Suppressor macrophage (primary cell): ENCODE measurements at places on chromosomes 7 and 10.

- no peak for DNase-seq
Measured at GRCh38 chr7:7808156-7808555, 89.7 kb upstream of the RPA3 start.

DNA sequence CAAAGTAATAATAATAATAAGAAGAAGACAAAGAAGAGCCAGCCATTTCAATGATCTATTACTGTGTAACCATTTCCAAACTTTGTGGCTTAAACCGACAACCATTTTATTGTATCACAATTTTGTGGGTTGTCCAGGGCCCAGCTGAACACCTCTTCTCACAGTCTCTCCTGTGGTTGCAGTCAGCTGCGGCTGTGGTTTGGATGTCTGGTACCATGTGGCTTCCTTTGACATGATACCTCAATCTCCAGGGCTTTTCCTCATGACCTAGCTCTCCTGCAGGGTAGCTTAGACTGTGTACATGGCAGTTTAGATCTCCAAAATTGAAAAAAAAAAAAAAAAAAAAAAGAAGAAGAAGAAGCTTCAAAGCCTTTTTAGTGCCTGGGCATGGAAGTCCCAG is 72.6 kb upstream of the NFKB2 start:
- no peak for DNase-seq

DNA sequence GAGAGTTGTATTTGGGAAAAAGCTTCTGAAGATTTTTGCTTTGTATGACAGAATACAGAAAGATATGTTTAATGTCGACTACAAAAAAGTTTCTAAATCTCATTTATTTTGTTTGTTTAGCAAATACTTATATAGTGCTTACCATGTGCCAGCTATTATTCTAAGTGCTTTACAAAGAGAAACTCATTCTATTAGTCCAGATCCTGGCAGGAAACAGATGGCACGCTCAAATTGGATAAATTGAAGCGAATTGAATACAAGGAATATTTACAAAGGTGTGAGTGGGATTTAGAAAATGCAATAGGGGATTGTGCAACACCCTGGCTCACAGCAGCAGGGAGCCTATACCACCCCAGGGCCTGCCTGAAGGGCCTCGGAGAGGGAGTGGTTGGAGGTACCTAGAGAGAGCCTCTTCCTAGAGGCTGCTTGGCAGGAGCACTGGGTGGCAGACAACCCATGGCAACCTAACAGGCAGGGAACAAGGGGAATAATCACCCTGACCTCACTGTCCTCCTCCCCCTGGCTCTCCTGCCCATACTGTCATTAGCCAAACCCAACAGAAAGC is 27.6 kb upstream of the FAM204A start:
- no peak for DNase-seq

GRCh38 chr7:111029574-111030251 is 61.2 kb upstream of the LRRN3 start:
- DNase-seq = peak; percentile 85

DNA sequence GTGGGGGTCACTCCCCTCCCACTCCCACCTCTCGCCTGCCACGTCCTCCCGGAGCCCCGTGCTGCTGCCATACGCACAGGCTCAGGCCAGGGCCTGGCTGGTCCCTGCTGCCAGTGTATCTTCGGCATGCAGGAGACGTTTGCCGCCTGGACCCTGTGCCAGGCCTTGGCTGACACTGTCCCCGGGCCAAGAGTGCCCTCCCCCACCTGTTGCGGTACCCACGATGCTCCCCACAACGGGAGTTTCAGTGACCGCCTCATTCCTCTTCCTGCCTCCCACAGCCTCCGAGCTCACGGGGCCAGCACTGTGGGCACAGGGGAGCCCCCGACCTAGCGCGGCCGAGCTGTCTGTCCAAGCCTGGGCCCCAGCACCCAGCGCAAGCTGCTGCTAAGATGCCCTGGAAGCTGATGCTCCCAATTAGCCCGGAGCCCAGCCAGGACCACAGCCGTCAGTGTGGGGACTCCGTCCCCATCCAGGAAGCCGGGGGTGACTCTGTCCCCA is 7.4 kb downstream of the TTYH3 start:
- DNase-seq = peak; percentile 42

DNA sequence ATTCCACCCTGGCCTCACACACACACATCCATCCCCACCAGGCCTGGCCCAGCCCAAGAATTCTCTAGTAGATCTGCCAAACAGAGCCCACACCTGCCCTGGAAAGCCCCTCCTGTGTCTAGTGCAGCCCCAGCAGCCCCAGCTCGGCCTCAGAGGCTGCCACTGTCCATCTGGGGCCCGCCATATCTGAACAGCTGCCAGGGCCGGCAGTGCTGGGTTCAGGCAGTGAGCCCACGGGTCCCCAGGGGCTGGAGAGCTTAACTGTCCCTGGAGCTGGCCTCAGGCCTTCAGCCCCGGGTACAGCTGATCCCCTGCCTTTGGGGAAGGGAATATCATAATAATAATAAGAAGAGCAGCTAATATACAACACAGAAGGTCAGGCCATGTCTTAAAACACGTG is 574 bp downstream of the MYL10 start:
- no peak for DNase-seq

DNA sequence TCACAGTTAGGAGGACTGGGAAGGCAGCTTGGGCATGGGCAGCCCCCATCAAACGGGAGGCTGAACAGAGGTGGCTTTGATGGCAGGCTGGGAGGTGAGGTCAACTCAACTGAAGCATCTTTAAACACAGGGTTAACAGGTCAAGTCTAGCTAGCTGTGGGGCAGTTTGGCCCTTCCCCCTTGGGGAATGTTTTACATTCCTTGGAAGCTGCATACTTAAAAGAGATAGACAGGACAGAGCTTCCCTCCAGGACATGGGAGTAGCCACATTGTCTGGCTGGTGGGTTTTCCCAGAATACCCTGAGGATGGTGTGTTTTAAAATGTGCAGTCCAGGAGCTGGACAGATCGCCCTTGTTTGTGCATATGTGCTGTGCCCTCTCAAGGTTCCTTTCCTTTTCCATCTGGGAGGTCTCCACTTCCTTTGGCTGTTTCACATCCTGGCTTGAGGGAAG is 6.8 kb upstream of the RASSF4 start:
- no peak for DNase-seq

DNA sequence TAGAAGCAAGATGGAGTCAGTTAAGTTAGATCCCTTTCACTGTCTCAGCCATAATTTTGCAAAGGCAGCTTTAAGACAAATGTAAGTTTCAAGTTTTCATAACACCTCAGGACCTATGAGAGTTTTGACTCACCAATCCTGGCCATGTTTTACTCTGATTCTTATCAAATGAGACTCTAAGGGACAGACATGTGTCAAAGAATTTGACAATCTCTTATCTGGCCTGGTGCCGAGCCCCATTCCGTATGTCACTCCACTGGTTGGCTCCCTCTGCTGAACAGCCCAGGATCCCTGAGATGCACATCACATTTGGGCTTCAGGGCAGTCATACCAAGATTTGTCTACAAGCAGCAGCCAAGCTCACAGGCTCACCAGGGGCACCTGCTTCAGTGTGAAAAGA is 187.6 kb upstream of the STK17A start:
- DNase-seq = no peak

- no peak for DNase-seq
Measured at GRCh38 chr7:108584211-108584610, 14.5 kb downstream of the DNAJB9 start.

DNA sequence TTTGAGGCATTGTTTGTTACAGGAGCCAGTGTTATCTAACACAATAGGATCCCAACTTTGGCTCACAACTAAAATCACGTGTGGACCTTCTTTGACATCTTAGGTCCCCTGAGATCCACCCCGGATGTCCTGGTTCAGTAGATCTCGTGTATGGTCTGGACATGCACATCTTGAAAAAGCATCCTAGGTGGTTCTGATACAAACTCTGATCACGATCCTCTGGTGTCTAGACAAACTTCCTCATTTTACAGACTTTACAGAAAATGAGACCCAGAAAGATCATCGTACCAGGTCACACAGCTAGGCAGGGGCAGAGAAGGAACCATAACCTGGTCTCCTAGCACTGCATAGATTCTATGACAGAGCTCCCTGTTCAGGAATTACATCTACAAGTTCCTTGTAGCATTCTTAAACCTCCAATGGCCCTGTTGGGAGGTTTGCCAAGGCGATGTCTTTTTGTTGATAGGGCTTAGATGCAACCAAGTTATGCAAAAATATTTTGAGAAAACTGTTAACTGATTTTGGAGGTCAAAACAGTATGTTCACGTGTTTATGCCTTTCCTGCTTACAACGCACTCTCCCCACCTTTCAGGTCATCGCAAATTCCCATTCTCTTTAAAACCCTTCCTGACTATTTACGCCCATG is 30.8 kb upstream of the CHST15 start:
- no peak for DNase-seq

- peak; percentile 93 for DNase-seq
Measured at GRCh38 chr10:4514445-4515108, 311.4 kb upstream of the AKR1E2 start.

DNA sequence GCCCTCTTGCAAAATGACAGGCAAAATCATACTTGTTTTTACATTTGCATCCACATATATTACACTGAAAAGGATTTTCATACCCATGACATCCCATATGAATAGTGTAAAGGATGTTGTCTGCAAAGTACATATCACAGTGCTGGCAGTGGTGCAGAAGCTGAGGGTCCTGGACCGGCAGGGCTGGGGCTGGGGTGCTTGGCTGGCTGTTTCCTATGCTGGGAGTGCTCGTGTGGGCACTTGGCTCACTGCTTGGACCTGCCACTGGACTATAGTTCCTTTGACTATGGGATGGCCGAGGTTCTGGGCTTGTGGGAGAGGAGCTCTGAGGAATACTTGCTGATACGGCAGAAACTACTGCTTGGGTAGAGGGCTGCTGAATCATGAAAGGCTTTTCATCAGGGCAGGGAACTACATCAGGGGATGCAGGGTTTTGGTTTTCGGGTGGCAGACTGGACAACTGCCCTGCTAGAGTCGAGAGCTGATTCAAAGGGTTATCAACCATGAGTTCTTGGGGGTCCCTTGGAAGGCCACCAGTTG is 13.7 kb downstream of the PSTK start:
- no peak for DNase-seq

DNA sequence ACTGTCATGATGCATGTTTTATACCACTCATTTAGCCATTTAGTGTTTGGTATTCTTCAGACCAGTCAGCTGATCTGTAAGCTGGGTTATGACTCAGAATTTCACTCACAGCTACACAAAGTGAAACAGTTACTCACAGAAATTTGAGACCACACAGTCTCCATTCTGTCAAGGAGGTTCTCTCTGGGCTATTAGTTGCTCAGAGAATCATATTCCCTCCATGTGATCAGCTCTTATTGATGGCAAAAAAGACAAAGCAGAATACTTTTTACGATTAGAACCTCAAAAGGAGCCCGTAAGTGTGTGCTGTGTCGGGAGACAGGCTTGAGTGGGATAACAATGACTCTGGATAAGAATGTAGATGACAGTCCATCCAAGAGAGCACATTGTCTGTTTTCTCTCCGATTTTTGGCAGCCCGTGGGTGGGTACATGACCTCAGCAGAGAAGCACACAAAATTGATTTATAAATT is 277.6 kb upstream of the SORCS1 start:
- DNase-seq = no peak
